ENCODE measurements at places on chromosomes 12 and 14.

GRCh38 chr14:55530464-55530863 is 49.5 kb upstream of the KTN1 start:
- DNase-seq = no peak

DNA sequence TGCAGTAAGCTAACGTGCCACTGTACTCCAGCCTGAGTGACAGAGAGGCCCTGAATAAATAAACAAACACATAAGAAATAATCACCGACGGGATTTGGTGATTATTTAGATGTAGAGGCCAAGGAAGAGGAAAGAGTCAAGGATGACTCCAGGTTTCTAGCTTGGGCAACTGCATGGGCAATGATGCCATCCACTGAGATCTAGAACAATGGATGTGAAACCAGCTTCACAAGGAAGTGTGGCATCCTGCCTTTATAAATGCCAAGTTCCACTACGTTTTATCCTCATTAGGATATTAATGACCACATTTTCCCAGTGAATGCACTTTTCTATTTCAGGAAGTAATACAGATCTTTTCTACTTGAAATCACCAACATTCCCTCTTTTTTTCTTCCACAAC is 10.9 kb upstream of the PTGER2 start:
- DNase-seq = no peak

DNA sequence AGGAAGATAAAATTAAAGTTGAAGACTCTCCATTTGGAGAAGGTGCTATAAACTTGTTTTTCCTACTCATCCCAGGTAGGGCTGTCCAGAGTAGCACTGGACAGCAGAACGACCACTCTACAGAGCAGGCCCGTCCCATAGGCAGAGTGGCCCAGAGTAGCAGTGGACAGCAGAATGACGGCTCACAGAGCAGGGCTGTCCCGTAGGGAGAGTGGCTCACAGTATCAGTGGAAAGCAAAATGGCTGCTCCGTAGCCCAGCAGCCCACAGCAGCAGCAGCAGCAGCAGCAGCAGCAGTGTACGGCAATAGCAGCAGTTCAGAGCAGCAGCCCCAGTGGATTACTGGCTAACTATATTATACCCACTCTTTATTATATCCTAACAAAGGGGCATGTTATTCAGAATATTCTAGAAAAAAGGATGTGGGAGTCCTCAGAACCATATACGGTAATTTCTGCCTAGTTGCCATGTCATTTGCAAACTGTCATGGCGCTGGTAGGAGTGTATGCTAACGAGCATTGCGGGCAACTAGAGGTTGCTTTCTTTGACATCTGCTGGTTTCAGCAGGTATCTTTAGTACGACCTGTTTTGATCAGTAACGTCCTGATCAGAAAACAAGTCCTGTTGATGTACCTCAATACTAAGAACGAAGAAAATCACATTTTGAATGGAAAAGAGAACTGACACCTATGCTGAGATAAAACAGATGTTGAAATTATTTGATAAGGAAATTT is 567.3 kb downstream of the SLC16A7 start:
- no peak for DNase-seq

- DNase-seq = no peak
Observed at GRCh38 chr12:8048906-8049305, 16.4 kb downstream of the FOXJ2 start.

DNA sequence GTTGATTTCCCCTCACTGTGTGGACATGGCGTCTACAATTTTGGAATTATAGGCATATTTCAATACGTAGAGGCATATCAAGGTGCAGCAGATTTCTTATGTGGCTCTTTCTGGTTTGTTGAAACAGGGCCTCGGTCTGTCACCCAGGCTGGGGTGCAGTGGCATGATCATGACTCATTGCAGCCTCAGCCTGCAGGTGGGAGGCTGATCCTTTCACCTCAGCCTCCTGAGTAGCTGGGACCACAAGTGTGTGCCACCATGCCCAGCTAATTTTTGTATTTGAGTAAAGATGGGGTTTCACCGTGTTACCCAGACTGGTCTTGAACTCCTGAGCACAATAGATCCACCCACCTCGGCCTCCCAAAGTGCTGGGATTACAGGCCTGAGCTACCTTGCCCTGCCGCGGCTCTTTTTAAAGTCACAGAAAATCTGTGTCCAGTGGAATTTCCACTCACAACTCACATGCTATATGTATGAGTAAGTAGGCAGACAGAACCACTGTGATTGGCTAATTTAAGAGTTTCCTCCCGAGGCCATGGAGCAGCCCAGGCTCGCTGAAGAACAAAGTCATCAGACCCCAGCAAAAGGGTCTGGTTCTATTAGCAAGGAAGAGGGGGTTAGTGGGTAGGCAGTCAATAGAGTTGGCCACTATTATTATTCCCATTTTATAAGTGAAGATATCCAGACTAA is 9.1 kb downstream of the GNG2 start:
- no peak for DNase-seq

GRCh38 chr12:18139989-18140596 is 50.1 kb upstream of the RERGL start:
- DNase-seq = peak; percentile 8

GRCh38 chr14:54350203-54350602 is 46.6 kb upstream of the CDKN3 start:
- no peak for DNase-seq

All from putamen (tissue), 1 donor.